ENCODE measurements at places on chromosomes 4 and X.

GRCh38 chrX:149462849-149463248 is 42.3 kb downstream of the IDS start:
- DNase-seq = no peak

GRCh38 chr4:71862315-71862714 is 78.4 kb upstream of the GC start:
- DNase-seq = no peak

DNA sequence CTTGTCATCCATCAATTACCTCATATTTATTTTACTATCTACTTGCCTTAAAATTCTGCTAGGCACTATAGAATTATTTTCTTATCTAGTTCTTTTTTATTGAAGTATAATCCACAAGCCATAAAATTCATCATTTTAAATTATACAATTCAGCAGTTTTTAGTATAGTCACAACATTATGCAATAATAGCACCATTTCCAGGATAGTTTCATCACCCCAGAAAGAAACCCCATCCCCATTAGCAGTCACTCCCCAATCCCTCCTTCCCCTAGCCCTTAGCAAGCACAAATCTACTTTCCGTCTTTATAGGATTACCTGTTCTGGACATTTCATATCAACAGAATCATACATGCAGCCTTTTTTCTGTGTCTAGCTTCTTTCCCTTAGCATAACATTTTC is 15.6 kb downstream of the SLC10A6 start:
- no peak for DNase-seq

GRCh38 chrX:79138658-79139241 is 5.7 kb upstream of the GPR174 start:
- no peak for DNase-seq

DNA sequence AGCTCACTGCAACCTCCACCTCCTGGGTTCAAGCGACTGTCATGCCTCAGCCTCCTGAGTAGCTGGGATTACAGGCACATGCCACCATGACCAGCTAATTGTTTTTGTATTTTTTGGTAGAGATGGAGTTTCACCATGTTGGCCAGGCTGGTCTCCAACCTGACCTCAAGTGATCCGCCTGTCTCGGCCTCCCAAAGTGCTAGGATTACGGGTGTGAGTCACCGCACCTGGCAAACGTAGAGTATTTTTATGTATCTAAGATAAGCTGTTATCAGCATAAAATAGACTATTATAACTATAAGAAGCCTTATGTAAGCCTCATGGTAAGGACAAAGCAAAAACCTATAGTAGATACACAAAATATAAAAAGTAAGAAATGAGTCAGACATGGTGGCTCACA is 304.1 kb downstream of the CHIC1 start:
- no peak for DNase-seq

DNA sequence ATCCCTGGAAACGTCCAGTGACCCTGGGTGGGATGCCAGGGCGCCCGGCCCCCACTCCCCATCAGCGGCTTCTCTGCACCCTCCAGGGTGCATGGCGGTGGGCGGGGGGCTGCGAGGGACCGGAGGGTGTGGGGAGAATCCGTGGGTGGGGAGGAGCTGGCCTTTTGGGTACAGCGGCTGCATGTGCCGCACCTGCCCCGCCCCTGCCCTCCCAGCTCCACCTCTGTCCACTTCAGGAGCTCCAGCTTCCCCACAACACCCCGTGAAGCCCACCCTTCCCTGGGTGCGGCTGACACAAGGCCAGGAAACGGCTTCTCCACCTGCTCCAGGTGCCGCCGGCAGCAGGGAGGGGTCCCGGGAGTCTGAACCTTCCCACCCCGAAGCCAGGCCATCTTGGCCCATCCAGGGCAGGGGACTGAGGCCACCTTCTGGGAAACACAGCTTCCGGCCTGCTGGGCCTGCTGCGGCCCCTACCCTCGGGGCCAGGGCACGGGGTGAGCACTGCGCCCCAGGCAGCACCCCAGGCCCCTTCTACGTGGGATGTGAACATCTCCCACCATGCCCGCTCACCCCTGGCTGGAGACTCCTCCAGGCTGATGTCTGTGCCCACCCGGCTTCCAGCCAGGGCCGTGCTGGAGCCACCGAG is 34.6 kb downstream of the CPLX1 start:
- DNase-seq = no peak

- no peak for DNase-seq
Measured at GRCh38 chr4:148286012-148286411, 156.2 kb downstream of the NR3C2 start.

DNA sequence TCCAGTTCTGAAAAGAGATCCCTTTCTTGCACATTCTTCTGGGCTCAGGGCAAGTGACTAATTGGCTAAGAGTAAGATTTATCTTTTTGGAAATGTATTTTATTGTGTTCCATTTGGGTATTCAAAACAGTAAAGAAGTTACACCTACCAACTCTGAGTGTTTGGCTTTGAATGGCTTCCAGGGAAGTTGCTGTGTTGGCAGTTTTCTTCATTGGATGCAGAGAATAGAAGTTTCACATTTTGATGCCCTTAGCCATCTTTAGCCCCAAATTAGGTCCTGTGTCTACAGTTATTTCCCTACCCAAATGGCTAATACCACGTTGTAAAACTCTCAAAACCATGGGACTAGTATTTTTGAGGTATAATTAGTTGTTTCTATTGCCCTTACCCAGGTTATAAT is 29.7 kb upstream of the MORC4 start:
- no peak for DNase-seq

DNA sequence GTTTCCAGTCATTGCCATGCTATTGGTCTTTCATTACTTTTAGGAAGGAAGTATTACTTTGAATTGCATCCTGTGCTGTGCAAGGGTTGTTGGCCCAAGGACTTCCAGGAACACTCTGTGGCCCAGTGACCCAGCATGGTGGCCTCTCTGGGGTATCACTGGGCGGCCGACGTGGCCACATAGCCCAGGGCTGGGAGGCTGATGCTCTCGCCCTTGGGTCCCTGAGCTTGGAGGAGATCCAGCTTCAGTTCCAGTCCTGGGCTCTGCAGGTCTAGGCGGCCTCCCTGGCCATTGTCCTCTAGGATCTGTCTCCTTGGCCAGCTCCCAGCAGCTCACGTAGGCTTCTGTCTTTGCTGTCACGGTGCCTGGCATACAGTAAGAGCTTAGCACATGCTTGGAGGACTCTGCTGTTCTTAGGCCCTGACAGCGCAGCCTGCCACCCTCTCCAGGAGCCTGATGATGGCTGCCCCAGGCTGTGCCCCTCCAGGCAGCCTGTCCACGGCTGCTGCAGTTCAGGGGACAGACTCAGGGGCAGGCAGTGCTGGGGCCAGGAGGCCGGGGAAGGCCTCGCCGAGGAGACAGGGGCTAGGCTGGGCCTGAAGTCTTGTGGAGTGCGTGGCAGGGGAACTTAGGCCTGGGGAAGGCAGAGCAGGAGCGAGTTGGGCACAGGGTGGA is 42.2 kb downstream of the SORCS2 start:
- DNase-seq = no peak

Data from activated CD4-positive, alpha-beta T cell treated with anti-CD3 and anti-CD28 coated beads, Interleukin-2, amount 10 ng/mL, durations not matched to agents 7 days and 5 days (primary cell).